Stimulated activated CD4-positive, alpha-beta T cell treated with anti-CD3 and anti-CD28 coated beads, TNF-alpha, amount 100 ng/mL, for 48 hours (primary cell): ENCODE measurements at places on chromosomes 4 and X.

DNA sequence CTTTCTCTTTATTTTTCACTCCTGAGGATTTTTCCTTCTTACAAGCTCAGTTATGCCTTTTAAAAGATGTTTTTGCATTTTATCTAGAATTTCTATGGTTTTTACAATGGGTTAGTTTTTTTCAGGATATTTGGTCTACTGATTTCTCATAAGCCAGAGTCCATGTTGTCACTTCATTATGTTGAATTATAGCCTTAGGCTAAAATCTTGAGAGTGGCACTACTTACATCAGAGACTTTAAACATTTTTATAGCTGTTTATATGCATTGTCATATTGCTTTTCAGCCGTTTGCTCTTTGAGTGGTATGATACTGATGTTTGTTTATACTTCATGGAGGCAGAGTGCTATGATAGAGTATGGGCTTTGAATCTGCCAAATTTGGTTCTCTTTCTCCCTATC, 36.4 kb downstream of the CXorf58 start:
- DNase-seq = no peak

GRCh38 chr4:24742773-24743172, 52.6 kb upstream of the SOD3 start:
- DNase-seq = no peak

DNA sequence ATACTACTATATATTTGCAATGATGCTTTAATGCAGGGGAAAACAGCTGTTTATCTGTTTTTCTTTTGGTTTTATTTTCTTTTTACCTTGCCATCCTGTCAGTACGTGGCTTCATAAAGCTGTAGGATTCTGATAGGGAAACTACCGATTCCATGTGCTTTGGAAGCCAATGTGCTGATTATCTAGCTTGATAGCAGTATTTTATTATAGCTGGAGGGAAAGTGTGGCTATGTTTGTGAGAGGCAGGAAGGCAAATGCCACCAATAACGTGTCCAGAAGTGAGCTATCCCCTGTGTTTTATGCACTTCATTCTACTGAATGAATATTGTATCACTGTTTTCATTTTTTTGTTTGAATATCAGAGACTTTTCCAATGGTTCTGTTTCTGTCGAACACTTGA, 43.7 kb downstream of the IL15 start:
- DNase-seq = no peak

DNA sequence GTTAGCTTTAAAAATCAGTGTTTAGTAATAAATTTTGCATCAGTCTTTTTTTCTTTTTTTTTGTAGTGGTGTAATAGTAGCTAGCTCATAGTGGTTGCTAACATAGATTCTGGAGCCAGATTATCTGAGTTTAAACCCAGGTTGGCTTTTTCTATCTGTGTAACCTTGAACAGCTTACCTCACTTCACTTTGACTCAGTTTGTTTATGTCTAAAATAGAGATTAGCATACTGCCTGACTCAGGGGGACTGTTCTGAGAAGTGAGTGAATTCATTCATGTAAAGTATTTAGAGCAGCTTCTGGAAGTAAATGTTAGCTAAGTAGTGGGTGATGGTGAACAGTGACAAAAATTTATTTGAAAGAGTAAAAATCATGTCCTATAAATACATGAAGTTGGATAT, 32.9 kb downstream of the CPEB2 start:
- DNase-seq = no peak

- DNase-seq = no peak
Observed at GRCh38 chrX:45449982-45450381, 249.3 kb upstream of the DIPK2B start.

DNA sequence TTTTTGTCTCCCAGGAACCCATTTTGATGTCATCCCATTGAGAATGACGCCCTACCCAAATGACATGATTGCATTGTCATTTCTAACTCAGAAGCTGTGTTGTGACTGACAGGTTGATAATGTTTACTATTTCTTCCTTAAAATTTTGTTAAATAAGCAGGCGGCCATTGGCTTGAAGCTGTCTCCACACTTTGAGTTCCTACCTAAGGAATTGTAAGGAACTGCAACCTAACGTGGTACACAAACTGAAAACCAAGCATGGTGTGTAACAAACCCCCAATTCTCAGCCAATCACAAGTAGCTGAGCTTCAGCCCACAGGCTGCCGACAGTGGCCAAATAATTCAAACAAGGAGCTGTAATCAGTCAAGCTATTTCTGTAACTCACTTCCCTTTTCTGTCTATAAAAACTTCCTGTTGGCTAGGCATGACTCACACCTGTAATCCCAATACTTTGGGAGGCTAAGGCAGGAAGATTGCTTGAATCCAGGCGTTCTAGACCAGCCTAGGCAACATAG, 2.9 kb upstream of the MND1 start:
- DNase-seq = no peak

DNA sequence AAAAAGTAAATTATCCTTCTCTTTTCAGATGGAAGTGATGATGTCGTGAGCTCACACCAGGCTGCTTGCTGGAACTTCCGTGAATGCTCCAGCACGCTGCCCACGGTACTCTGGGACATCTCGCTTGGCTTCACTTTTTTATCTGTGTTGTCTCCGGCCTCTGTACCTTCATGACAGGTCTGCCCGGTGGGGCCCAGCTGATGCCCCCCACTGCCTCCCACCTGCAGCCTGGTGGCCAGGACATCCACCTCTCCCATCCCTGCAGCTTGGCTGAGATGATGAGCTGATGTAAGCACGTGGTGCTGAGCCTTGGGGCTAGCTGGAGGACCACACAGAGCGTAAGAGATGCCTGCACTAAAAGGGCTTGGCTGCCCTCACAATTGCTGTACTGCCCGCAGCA, 59.0 kb upstream of the HELT start:
- no peak for DNase-seq

DNA sequence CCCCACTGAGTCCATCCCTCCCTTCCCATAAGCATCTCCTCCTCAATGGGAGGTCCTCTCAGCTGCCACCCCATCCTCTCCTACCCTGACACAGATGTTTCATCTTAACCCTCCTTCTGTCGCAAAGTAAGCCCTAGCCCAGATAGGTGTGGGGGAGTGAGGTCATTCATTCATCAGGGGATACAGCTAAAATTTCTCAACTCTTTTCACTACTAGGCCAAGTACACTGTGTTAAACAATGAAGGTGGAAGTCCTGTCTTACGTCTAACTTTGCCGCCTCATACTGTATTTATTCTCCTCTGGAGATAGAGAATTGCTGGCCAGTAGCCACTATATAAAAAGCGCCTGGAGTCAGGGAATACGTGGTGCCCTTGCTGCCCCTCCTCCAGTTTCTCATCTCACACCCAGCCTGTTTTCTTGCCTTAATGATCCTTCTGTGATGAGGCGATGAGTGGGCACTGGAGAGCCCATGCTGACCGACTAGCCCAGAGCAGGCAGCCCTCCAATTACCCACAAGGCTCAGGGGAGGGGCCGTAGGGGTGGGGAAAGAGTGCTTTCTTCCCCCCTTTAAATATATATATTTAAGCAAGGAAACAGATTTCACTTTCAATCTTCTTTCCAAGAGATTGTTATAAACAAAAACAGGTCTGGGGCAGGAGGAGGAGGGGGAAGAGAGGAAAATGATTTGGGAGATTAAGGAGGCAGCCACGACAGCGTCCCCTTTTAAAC, 149.5 kb downstream of the PJA1 start:
- no peak for DNase-seq

DNA sequence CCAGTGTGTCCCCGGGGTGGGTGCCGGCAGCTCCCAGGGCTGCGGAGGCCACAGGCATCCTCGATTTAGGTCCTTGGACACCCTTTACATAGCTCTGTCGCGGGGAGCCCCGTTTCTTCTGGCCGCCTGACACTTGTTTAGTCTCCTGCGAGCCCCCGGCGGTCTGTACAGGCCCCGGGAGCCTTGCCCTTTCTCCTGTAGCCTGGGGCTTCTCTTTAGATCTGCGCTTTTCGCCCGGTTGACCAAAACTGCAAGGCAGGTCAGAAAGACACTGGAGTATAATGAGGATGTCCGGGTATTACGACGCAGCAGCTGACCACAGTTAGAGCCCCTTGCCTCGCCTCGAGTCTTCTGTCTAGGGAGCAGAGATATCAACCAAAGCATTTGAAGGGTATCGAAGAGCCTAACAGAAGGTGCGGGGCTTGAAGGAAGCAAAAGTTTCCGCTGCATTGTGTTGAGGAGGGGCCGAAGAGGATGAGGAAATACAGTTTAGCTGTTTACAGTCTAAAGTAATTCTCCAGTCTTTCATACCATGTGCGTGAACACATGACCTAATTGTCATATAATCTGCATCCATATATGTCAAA, 479 bp downstream of the BRCC3 start:
- no peak for DNase-seq
